Uterus (tissue), 4 donors: ENCODE measurements at places on chromosomes 13 and 19. TPM values are rescaled to one million over a fixed set of nuclear protein-coding genes. Genes with fewer than 3 reads are reported as not detected.

GRCh38 chr13:99909836-99910619 lies 61.5 kb downstream of the ZIC5 start:
- DNase-seq = no peak

- no peak for DNase-seq
Measured at GRCh38 chr13:111534751-111535522, 214.5 kb downstream of the TEX29 start.

DNA sequence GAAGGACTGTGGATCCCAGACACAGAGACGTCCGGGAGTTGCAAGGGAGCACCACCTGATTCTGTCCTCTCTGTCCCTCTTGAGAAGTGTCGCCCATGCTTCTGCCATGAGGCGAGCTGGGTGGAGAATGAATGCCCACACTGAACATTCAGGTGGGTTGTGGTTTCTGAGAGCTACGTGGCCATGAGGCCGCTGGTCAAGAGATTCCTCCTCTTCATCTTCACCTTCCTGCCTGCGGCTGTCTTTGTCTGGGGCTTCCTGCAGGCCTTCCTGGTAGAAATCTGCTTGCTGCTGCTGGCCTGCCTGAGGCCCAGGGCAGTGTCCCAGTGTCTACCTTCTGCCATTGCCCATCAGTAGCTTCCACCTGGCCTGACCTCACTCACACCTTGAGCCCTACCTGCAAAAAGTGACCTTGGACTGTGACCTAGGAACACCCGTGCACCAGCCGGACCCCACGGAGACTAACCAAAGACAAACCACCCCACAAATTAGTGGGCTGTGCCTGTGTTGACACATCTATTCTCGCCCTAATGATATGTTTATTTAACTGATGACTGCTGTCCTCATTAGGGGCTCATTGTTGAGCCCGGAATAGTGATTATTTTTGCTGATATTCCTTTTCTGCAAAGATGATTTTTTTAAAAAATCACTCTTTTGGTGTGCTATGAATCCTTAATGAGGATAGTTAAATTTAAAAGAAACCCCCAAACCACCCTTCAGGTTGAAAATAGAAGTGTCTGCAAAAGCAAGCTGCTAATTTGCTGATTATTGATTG lies 38.7 kb upstream of the ZNF536 start:
- no peak for DNase-seq

GRCh38 chr13:103133556-103133955 lies 67.3 kb upstream of the SLC10A2 start:
- DNase-seq = no peak

GRCh38 chr19:5006201-5006600 lies 37.3 kb downstream of the KDM4B start:
- DNase-seq = no peak

DNA sequence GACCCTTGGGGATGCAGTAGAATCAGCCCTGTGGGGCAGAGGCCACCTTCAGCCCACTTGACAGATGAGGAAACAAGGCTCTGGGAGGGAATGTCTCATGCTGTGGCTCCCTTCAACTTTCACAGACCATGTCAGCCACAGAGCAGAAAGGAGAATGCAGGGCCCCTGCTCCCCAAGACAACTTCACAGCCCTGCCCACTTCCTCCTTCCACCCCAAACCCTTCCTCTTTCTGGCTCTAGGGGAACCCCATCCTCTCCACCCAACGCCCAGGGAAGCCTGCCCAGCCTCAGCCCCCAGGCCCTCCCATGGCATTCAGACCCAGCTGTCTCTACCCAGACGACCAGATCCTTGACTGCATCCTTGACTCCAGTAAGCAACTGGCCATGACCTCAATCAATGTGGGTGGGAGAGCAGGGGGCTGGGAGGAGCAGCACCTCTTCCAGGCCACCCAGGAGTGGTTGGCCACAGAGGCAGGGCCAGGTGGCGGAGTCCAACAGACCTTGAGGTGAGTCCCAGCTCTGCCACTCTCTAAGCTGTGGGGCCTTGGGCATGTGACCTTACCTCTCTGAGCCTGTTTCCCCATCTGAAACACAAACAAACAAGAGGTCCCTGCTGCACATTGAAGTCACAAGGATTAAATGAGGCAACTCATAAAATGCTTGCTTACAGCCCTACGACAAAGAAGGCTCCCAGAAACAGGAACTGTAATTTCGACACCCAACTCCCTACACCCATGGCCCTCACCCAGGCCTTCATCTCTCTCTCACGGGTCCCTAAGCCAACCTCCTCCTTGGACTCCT lies 15.8 kb downstream of the DEDD2 start:
- DNase-seq = no peak

DNA sequence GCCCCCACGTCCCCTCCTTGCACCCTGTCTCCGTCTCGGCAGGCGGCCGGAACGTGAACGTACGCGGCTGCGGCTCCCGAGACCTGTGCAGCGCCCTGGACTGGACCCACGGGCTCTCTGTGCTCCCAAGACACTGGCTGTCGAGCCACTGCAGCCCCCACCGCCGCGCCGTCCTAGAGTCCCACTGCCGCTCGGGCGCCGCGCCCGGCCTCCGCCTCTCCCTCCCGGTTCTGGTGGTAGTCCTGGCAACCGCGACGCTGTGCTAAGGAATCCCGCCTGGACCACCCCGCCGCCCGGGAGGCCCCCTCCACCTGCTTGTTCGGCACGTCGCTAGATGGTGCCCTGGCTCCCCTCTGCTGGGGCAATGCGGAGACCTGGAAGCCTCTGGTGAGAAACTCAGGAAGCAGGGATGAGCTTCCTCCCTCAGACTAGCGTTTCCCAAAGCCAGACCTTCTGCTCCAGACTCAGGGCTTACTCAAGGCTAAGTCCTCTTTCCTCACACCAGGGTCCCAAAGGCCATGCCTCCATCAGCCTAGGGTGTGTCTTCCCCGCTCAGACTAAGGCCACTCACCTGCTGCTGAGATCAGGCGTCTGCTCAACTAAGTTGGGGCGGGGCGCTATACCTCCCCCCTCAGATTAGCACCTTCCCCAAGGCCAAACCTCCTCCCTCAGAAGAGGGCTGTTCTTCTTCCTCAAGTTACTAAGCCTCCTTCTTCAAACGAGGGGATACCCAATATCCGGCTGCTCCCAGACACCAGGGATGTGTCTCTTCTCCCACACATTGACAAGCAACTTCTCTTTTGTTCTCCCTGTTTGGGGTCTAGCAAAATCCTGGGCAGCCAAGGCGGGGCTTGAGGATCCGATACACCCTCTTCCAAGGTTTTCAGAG lies 16.1 kb upstream of the IRGC start:
- no peak for DNase-seq

- DNase-seq = no peak
Measured at GRCh38 chr19:658916-659839, 3.8 kb downstream of the RNF126 start.

Gene ZNF541
- total RNA-seq = not detected

Gene STOML3
- total RNA-seq = 0.29 TPM

Gene CIC
- total RNA-seq = 155 TPM

Gene TEX26
- 1.2 TPM for total RNA-seq
